ENCODE measurements at places on chromosomes 16 and 17. TPM values are rescaled to one million over a fixed set of nuclear protein-coding genes. Genes with fewer than 3 reads are reported as not detected.

The HGS gene
- 93.5 TPM for total RNA-seq

The SPN gene
- total RNA-seq, result not detected

The ZSCAN10 gene
- total RNA-seq, result not detected

The CENPN gene
- total RNA-seq, result 22.9 TPM

The TBC1D3K gene
- total RNA-seq, result not detected

The BIRC5 gene
- total RNA-seq, result 62.8 TPM

The KLHL11 gene
- total RNA-seq, result 26.9 TPM

The KCNH6 gene
- total RNA-seq, result not detected
